ENCODE measurements at places on chromosomes 1 and 21. TPM values are rescaled to one million over a fixed set of nuclear protein-coding genes. Genes with fewer than 3 reads are reported as not detected.

The ELK4 gene
- total RNA-seq = 60.6 TPM

The DPT gene
- 277 TPM for total RNA-seq

The LEFTY1 gene
- total RNA-seq = 27.3 TPM

The SGIP1 gene
- total RNA-seq = 7.3 TPM

The TATDN3 gene
- total RNA-seq = 10.5 TPM

The SEMA4A gene
- total RNA-seq = 5.5 TPM

The NTNG1 gene
- 2.5 TPM for total RNA-seq

The FMN2 gene
- 30.4 TPM for total RNA-seq

The ZBTB8B gene
- total RNA-seq = not detected

The CLCA1 gene
- 438 TPM for total RNA-seq

The ACTA1 gene
- total RNA-seq = 2.8 TPM

The OR2T35 gene
- total RNA-seq = not detected

The BMP8B gene
- 19.9 TPM for total RNA-seq

The GPR61 gene
- total RNA-seq = not detected

The PAFAH2 gene
- total RNA-seq = 38.0 TPM

The OR14K1 gene
- total RNA-seq = not detected

The HEYL gene
- 2.3 TPM for total RNA-seq

The RNF207 gene
- 63.9 TPM for total RNA-seq

The KCNT2 gene
- 0.60 TPM for total RNA-seq

The LYPLA2 gene
- 88.0 TPM for total RNA-seq

The TMEM125 gene
- total RNA-seq = 71.6 TPM

The SPSB1 gene
- total RNA-seq = 22.1 TPM

The TRIM45 gene
- total RNA-seq = 2.9 TPM

The LRRC71 gene
- total RNA-seq = not detected

The ANKRD34A gene
- total RNA-seq = 0.41 TPM

The TFF2 gene
- total RNA-seq = not detected

The OR2L13 gene
- total RNA-seq = not detected

The KRTAP25-1 gene
- not detected for total RNA-seq

The CCDC27 gene
- total RNA-seq = not detected

The SLC1A7 gene
- 0.93 TPM for total RNA-seq

The AZIN2 gene
- 19.0 TPM for total RNA-seq

The CHAF1B gene
- 4.7 TPM for total RNA-seq

The DEPDC1 gene
- 1.9 TPM for total RNA-seq

The PAPPA2 gene
- total RNA-seq = 1.0 TPM

The SPRR5 gene
- total RNA-seq = not detected

The OR2T2 gene
- total RNA-seq = not detected

The ICOSLG gene
- 6.0 TPM for total RNA-seq

The TRIM17 gene
- total RNA-seq = not detected

The MMP23B gene
- 8.7 TPM for total RNA-seq

The COL8A2 gene
- 1.5 TPM for total RNA-seq

The ADAR gene
- 149 TPM for total RNA-seq

The PTPRU gene
- 14.3 TPM for total RNA-seq

The TSHB gene
- not detected for total RNA-seq

The TMEM53 gene
- 36.6 TPM for total RNA-seq

The GJA9 gene
- total RNA-seq = 2.7 TPM

The AMY1C gene
- not detected for total RNA-seq

The RPTN gene
- total RNA-seq = not detected

The DNAJC6 gene
- 1.6 TPM for total RNA-seq

The SMCP gene
- total RNA-seq = not detected

Measured in mucosa of descending colon (tissue), 3 donors.